HT-29 (cell line): ENCODE measurements at places on chromosomes 1 and 21.

DNA sequence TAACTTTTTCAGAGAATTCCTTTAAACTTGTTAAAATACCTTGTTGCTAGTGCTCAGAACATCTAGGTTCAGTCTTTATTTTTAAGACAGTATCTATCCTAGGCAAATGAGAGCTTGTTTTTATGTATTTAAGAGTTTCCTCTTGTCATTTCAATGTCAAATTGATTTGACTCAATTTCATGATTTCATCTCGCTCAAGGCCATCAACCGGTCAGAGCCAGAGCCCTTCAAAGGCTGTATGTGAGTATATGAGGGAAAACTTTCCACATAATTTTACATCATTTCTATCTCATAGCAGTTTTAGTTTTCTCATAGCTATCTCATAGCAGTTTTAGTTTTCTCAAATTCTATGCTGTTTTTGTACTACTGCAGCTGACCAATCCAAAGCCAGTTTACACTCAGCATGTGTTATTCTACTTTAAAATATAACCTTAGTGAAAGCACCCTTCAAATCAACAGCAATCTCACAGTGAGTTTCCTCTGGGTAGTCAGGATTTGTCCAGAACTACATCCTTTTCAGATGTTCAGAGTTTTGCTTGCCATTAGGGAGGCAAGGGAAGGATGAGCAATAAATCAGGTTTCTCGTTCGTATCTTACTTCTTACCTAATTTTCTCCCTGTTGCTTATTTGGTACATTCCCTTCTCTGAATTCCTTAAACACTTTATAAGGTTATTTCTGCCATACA lies 12.7 kb downstream of the HNRNPU start:
- peak; percentile 9 for DNase-seq

GRCh38 chr1:56938646-56939045 lies 27.2 kb downstream of the C8B start:
- no peak for DNase-seq

DNA sequence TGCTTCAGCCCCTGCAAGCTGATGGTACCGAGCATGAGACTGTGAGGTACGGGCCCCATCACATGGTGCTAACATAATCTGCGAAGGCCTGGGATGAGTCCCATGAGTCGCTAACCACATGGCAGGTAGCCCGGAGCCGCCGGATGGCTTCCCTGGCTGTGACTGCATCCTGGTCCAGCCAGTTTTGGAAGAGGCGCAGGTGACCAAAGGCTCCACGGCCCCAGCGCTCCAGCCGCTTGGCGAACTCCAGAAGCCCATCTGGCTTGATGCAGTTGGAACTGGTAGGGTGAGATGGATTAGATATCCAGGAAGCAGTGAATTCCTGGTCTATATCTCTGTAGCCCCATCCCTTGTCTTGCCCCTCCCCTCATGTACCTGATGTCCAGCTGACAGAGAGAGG lies 24.6 kb downstream of the LRRC41 start:
- no peak for DNase-seq

- no peak for DNase-seq
Observed at GRCh38 chr1:38834221-38834782, 25.3 kb downstream of the RRAGC start.

DNA sequence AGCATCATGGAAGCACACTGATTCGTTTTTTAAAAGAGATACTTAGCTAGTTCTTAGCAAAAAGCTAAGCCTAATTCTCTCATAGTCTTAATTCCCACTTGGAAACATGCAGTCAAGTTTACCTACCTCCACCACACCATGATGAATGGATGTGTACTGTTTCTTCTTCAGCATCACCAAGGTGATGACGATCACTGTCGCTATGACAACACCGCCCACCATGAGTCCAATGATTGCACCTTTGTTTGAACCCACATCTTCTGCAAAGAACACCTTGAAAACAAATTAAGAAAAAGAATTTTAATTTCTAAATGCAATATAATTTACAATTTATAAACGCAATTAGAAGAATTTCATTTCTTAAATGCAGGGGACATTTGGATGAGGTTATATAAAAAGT lies 156.8 kb downstream of the GABPA start:
- no peak for DNase-seq

- DNase-seq, result no peak
Observed at GRCh38 chr1:66237722-66238479, 296.1 kb upstream of the SGIP1 start.

DNA sequence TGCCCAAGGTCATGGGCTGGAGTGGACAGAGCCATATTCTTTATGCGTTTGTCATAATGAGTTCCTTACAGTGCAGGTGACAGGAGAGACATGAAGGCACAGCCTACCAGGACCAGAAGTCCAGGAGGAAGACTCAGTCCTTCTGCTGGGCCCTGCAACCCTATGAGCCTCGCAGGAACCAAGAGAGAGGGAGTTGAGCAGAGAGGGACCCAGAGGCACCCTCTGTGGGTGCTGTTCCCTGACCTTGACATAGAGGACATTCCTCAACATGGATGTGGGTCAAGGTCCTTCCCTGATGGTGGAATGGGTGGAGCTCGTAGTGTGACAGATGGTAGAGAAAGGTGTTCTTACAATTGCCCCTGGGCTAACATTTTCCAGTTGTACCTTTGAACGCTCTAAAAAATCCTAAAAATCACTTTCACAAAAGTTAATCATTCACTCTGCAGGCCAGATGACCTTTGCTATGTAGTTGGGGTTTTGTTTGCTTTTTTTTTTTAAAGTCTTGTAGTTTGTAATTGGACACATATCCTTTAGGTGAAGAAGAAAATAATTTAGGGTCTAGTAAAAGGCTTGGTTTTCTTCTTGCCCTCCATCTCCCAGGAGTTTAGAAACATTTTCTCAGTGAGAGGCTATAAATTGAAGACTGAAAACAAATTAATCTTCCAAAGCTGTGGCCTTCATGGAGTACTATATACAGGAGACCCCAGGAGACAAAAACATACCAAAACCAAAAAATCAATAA lies 41.9 kb downstream of the MAB21L3 start:
- no peak for DNase-seq

DNA sequence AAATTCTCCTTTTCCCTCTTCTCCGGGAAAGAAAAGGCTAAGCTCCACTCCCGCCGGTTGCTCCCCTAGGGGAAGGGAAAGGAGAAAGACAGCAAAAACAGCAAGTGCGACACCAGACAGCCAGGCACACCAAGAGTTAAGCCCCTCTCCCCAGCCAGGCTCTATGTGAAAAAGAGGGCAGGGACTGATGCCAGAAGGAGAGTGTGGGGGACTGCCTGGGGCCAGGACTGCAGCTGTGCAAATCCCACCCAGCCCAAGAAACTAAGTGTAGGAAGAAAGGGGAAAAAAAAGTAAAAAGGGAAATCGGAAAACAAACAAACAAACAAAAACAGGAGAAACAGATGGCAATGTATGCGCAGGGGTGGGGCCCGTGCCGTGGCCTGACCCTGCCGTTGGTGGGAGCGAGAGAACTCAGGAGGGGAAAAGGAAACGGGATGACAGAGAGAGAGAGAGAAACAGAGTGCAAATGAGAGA lies 27.7 kb upstream of the FMO1 start:
- no peak for DNase-seq

- DNase-seq, result no peak
Observed at GRCh38 chr1:26019641-26020315, 1.8 kb upstream of the EXTL1 start.

GRCh38 chr1:170145770-170146676 lies at the start of gene NTMT2:
TSS of gene NTMT2 (plus strand) at chr1:170145959. CDS start at chr1:170146108, 149 bp downstream.
- DNase-seq, result no peak

- DNase-seq, result no peak
Observed at GRCh38 chr1:6424619-6425593, at the start of gene ESPN. TSS of gene ESPN (plus strand) at chr1:6424776. CDS start at chr1:6424956, 180 bp downstream.

DNA sequence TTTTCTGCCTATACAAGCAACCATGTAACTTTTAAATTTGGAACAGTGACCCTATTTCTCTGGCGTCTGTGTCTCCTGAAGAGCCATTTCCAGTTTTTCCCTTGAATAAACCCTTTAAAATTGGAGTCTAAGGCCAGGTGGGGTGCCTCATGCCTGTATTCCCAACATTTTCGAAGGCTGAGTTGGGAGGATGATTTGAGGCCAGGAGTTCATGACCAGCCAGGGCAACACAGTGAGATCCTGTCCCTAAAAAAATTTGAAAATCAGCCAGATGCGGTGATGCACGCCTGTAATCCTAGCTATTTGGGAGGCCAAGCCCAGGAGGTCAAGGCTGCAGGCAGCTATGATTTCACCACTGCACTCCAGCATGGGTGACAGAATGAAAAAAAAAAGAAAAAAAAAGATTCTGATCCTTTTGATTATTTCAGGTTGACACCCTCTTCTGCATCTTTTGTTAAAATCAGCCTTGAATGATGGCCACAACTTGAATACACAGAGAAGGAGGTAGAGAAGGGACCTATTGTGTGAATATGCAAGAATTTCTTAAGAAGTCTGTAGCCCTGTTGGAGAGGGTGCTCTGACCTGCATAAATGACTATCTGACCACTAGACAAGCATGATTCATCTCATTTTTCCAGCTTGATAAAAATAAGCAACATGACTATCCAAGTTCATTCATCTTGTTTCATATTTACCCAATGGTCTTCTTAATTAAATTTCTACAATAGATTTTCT lies 40.2 kb upstream of the PARP1 start:
- DNase-seq, result no peak

GRCh38 chr1:182120411-182121258 lies 59.1 kb upstream of the ZNF648 start:
- peak; percentile 68 for DNase-seq

GRCh38 chr1:54501849-54502248 lies 46.2 kb upstream of the ACOT11 start:
- no peak for DNase-seq

DNA sequence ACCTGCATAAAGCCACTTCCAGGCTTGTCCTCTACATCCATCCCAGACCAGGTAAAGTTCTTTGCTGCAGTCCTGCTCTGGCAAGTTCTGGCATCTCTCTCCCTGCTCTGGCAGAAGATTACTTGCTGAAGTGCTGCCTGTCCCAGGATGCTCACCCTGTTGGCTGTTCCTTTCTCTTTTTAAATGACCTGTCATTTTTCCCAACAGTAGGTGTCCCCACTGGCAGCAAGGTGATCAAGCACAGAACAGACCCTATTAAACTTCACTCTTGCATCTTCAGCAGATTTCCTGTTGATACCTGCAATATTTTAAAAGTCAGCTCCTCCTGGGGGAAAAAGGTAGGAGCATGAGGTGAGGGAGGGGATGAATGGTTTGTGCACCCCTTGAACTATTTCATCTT lies 332.6 kb downstream of the PBX1 start:
- DNase-seq, result peak; percentile 3

GRCh38 chr1:230707732-230708630 lies 5.9 kb downstream of the AGT start:
- DNase-seq, result no peak

GRCh38 chr21:33071770-33072306 lies 1.9 kb downstream of the OLIG1 start:
- no peak for DNase-seq

- no peak for DNase-seq
Observed at GRCh38 chr1:225460737-225461532, 33.1 kb upstream of the LBR start.

GRCh38 chr21:33901412-33902288 lies 14.0 kb downstream of the ATP5PO start:
- peak; percentile 29 for DNase-seq

DNA sequence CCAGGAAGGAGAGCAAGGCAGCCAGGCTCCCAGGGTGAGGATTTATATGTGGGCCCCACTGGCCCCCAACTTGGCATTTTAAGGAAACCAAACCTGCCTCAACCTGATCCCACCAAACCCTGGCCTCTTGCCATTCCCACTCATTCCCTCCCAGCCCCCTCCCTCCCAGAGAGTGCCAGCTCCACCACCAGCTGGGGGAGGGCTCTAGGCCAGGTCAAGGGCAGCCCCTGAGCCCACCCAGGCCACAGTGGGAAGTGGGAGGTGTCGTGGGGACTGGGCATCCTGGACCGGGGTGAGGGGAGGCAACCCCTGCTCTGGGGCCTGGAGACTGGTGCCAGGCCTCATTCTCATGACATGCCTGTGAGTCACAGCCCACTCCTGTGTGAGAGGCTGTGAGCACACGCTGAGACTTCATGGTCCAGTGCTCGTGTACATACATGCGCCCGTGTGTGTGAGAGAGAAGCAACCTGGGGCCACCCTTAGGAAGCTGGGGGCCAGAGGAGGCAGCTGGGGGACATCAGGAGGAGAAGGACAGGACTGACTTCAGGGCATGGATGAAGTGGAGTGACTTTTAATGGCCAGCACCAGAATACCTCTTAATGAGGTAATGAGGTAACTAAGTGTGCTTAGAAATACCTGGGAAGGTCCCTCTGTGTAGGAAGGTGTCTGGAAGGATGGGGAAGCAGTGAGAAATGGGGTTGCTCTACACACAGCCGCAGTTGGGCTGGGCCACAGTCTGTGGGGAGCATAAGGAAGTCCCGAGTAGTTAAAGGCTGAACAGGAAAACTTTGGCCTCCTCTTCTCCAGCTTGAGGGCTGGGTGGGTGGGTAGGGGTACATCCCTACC lies at the start of gene S100A2:
TSS of gene S100A2 (minus strand) at position 316 of the 846 bp plus-strand sequence. CDS start 1,967 bp downstream, outside the sequence.
- DNase-seq, result peak; percentile 81

- no peak for DNase-seq
Observed at GRCh38 chr1:25711555-25712298, 88.3 kb upstream of the SELENON start.

- DNase-seq, result no peak
Observed at GRCh38 chr1:212555426-212555825, 53.1 kb upstream of the ATF3 start.

GRCh38 chr1:183313063-183313462 lies 105.1 kb downstream of the NMNAT2 start:
- no peak for DNase-seq

GRCh38 chr1:240287722-240288121 lies 196.0 kb downstream of the FMN2 start:
- no peak for DNase-seq

DNA sequence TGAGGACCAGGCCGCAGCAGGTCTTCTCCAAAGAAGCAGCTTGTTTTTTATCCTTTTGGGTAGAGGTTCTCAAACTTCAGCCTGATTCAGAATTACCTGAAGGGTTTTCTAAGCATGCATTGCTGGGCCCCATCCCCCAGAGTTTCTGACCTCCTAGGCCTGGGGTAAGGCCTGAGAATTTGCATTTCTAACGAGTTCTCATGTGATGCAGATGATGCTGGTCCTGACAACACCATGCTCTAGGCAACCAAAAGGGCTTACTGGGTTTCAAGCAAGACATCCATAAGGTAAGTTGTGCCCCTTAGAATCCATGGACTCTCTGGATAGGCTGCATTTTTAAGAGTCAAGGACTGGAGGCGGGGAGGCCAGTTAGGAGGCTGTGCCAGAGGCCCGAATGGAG lies 295.1 kb downstream of the HHIPL2 start:
- no peak for DNase-seq

- no peak for DNase-seq
Observed at GRCh38 chr1:30596470-30596869, 126.9 kb downstream of the MATN1 start.

DNA sequence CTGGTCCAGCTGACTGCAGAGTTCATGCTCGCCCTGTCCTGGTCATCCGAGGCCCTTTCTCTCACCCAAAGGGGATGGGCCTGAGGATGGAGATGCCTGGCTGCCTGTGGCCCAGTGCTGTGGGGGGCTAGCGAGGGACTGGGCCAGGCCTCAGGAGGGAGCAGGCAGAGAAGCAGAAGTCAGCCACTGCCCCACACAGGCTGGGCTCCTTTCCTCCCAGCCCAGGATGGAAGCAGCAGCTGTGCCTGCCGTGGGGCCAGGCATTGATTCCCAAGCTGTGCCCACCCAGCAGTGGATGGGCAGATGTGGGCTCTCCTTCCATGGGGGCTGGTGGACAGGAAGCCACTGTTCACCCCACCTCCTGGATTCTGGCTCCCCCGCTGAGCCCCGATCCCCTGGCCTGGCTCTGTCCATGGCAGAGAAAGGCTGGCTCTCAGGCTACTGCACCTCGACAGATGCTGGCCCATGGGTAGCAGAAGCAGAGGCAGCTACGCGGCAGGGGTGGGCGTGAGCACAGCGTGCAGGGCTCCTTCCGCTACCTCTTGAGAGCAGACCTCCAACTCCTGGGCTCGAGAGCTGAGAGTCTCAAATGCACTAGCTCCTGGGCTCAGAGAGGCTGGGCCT lies 24.6 kb downstream of the RUNX3 start:
- no peak for DNase-seq
